ENCODE measurements at places on chromosomes 2 and 18. TPM values are rescaled to one million over a fixed set of nuclear protein-coding genes. Genes with fewer than 3 reads are reported as not detected.

The KCNK3 gene
- 0.29 TPM for total RNA-seq

The TGFA gene
- total RNA-seq: not detected

The SERPINB13 gene
- total RNA-seq: not detected

The IAH1 gene
- total RNA-seq: 54.5 TPM
